ENCODE measurements at places on chromosomes 1 and 21.

DNA sequence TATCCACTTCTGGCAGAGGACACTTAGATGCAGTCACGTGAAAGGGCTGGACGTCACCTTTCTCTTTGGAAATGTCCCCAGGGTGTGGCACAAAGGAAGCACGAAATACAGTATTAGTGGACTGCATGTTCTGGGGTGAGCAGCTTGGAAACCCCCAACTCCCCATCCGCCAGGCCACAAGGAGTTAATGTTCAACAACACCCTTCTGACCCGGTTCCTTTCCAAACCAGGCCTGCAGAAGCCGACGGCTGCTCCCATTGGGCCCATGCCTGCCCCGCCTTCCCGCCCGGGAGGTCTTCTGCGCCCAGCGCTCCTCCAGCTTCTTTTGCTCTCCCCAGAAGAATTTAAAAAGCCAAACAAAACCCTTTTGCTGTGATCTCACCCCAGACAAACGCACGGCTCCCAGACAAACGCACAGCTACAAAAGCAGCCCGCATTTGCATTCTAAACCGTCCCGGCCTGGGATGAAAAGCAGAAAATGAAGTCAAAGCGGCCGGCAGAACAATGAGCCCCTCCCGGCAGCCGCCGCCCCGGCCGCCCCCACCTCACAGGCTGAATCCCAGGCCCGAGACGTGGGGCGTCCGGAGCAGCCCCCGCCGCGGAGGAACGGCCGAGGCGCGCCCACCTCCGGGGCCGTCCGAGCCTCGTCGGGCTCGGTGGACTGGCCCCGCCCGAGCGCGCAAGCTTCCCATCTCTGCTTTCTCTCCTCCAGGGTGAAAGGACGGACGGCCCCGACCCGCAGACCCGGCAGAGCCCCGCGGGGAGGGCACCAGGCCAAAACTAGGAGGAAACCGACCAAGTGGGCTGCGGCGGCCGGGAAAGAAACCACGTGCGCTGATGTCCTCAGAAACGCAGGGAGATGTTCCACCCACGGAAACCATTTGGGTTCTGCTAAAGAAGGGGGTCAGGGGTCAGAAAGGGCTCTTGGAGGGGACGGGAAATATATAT, 101.9 kb downstream of the PLPP3 start:
- peak; percentile 44 for DNase-seq

GRCh38 chr21:36522219-36522808, 42.4 kb upstream of the CLDN14 start:
- DNase-seq, result no peak

GRCh38 chr1:203364806-203365205, 13.9 kb upstream of the FMOD start:
- no peak for DNase-seq

DNA sequence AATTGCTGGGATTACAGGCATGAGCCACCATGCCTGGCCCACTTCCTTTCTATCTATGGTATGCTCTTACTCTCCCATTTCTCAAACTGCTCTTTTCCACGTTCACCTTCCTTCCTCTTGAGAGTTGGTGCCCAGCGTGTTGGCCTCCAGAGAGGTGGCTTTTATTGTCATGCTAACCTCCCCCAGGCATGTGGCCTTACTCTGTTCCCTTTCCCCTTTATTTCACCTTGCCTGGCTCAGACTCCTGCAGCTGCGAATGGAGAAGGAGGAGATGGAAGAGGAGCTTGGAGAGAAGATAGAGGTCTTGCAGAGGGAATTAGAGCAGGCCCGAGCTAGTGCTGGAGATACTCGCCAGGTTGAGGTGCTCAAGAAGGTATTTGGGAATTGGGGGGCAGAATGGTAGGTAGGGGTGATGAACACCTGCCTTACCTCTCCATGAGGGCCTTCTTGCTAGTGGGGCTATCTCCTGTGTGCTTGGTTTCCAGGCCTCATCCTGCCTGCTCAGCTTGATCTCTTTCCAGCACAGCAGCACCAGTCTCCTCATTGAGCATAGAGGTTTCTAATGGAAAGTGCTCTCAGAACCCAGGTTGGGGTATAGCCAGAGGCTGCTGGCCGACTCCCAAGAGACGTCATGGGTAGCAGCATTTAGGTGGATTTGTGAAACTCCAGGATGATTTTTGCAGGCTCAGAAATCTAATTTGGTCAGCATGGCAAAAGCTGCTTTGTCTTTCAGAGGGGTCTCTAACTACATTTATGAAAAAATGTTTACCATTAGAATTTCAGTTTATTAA, 13.2 kb upstream of the TUFT1 start:
- no peak for DNase-seq

- DNase-seq, result no peak
Measured at GRCh38 chr1:21332554-21333311, 42.5 kb upstream of the ECE1 start.

DNA sequence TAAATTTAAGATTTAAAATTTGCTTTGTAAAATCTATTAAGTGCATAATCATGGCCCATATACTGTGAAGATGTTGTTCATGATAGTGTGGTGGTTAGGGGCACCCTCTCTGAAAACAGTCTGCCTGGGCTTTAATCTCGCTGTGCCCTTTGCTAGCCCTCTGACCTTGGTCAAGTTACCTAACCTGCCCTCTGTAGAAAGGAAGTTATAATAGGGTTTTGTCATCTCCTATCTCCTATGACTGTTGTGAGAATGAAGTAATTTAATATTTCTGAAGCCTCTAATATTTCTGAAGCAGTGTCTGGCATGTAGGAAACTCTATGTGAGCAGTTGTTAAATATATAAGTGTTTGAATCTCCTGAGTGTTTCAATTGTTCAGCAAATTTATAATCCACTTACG, 116.6 kb upstream of the IVNS1ABP start:
- DNase-seq, result no peak

- DNase-seq, result no peak
Measured at GRCh38 chr21:14116080-14116481, 94.7 kb downstream of the LIPI start.

- DNase-seq, result peak; percentile 52
Measured at GRCh38 chr21:34762786-34763185, 94.0 kb downstream of the CLIC6 start.

DNA sequence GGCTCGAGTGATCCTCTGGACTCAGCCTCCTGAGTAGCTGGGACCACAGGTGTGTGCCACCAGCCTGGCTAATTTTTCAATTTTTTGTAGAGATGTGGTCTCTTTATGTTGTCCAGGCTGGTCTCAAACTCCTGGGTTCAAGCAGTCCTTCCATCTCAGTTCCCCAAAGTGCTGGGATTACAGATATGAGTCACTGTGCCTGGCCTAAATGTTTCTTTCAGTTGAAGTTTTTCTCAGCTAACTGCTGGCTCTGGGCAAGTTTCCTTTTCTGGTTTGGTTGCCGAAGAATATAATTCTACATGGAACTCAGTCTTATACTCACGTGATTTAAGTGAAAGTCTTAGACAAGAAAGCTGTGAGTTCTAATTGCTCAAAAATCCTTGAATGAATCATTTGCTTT, 57.0 kb downstream of the SASS6 start:
- DNase-seq, result no peak

DNA sequence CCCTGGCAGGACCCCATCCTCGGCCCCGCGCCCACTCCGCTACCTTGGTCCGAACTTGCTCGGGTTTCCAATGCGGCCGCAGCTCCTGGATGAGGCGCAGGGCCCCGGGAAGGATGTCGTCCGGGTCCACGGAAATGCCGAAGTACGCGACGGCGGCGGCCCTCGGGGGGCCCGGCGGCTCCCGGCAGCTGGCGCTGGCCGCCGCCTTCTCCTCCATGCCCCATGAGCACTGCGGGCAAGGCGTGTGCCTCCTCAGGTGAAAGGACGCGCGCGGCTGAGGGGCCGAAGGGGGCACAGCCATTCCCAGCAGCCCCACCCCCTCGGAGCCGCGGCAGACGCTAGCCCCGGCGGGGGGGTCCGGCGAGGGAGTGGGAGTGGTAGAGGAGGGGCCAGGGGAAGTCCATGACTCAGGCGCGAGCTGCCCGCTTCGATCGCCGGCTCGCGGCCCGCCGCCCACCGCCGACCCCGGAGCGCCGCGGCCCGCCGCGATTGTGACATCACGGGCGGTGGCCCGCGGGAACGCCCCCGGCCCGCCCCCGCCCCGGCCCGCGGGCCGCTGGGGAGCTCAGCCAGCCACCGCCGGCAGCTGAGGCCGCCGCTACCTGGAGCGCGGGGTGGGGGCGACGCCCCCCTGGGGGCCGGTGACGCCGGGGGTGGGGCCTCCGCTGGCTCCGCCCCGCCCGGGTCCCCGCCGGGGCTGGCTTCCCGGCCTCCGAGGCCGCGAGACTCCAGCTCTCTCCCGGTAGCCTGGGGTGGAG, at the start of gene ETNK2:
Gene ETNK2, minus strand, starts transcription at position 493 of the 758 bp plus-strand sequence. Its CDS starts 192 bp downstream, at position 301.
- DNase-seq, result no peak

GRCh38 chr1:153533689-153534201, 2.0 kb downstream of the S100A6 start:
- peak; percentile 51 for DNase-seq

DNA sequence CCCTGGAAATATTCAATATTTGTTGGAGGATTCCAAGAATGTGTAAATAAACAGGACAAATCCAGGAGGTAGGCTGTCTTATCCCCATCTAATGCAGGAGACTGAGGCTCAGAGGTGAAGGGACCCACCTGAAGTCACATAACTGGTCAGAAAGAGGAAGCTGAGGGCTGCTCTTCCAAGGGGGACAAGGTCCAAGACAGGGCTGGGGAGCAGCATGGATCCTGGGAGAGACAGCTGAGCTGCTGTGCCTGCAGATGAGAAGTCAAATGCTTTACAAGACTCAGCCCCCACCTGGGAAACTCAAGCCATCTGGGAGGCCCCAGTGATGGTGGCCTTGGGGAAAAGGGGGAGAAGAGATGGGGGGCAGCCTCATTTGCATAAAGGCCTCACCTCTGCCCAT, 224.4 kb downstream of the PTPRU start:
- DNase-seq, result no peak

- no peak for DNase-seq
Measured at GRCh38 chr1:116122955-116123757, 12.0 kb downstream of the MAB21L3 start.

GRCh38 chr21:40923407-40923806, 76.4 kb upstream of the DSCAM start:
- no peak for DNase-seq

- no peak for DNase-seq
Measured at GRCh38 chr1:51009381-51009780, 39.3 kb downstream of the CDKN2C start.

DNA sequence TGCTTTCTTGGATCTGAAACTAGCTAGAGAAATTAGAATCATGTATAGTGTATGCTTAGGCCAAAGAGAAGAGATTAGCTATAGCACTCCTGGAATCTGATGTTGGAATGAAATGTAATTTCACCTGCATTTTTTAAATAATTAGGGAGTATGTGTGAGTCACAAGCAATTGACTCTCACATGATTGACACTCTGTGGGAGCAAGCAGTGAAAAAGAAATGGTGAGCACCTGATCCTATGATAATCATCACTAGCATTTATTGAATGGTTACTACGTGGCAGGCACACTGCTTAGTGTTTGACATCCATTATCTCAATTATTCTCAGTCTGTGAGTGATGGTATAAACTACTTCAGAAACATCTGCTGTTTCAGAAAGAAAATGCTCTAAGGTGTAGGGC, 176.6 kb downstream of the NRIP1 start:
- no peak for DNase-seq

- no peak for DNase-seq
Measured at GRCh38 chr1:183593356-183593755, 3.1 kb upstream of the NCF2 start.

DNA sequence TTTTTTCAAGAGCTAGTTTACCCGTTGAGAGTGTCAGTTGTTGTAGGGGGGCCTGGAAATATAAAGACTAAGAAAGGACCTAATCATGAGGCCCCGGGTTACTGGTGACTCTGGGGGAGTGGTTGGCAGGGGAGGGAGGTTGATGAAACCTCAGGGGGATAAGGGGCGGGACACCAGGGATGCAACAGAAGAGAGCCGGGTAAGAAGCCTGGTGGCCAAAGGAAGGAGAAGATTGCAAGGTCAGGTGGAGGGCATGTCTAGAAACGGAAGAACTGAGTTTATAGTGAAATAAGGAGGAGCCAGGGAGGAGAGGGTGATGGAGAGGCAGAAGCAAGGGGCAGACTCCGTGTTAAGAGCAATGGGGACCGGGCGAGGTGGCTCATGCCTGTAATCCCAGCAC, 12.5 kb upstream of the SPOCD1 start:
- DNase-seq, result no peak

GRCh38 chr1:203175827-203176241, 208 bp upstream of the MYBPH start:
- no peak for DNase-seq

- DNase-seq, result no peak
Measured at GRCh38 chr21:14707511-14708020, 161.5 kb upstream of the SAMSN1 start.

- DNase-seq, result no peak
Measured at GRCh38 chr1:58780836-58781452, 2.9 kb downstream of the JUN start.

GRCh38 chr1:186806477-186806876, 22.3 kb upstream of the PLA2G4A start:
- no peak for DNase-seq

- no peak for DNase-seq
Measured at GRCh38 chr1:154760469-154760933, 109.6 kb downstream of the KCNN3 start.

DNA sequence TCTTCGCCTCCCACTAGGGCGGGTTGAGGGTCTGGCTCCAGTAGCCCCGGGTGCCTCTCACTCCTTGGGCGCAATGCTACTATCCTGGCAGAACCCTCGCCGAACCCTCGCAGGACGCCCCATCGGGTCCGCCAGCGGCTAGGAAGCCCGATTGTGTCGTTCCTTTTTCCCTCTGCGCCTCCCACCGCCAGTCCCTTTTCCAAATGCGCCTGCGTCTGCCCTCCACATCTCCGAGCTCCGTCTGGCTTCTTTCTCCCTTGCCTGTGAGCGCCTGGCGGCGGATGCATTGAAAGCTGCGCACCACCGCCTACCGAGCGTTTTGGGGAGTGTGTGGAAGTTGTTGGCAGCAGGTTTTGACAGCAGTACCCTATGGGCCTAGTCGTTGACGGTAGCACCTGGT, 1.0 kb upstream of the DIRAS3 start:
- peak; percentile 37 for DNase-seq

DNA sequence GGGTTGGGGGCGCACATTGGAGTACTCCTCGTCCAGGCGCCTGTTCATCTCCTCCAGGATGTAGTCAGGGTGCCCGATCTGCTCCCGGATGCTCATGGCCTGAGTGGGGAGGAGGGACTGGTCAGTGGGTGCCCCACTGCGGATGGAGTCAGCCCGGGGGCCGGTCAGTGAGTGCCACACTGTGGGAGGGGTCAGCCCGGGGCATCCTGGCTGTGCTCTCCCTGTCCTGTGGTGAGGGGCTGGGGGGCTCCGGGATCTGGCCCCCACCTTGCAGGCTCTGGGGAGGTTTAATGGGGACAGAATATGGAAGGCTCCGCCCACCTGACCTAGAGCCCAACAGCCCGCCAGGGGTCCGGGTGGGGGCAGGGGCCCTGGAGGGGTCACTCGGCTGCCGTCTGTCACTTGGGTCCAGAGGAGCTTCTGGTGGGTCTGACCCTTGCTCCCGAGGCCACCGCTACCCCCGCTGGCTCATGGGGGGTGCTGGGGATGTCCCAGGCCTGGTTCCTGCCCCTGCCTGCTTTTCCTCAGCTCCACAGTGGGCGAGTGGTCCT, 8.8 kb downstream of the PRXL2B start:
- no peak for DNase-seq

Data from AG04450 (cell line).